Osteoblast (primary cell): ENCODE measurements at places on chromosomes 6 and 20. TPM values are rescaled to one million over a fixed set of nuclear protein-coding genes. Genes with fewer than 3 reads are reported as not detected.

Gene HEBP2
- total RNA-seq, result 35.1 and 35.8 TPM in 2 replicates

- no peaks in the 10 kb centered on the region for H3K27me3 ChIP-seq
- H3K4me3 ChIP-seq, result no peak overlapping the region
- no peak for DNase-seq
- no peak overlapping the region for H3K27ac ChIP-seq
- H3K4me1 ChIP-seq, result peaks cover 22% of the 10 kb centered on the region
Observed at GRCh38 chr6:133986942-133987341, 33.9 kb downstream of the TBPL1 start.

GRCh38 chr20:50427719-50428083, 82.5 kb upstream of the PTPN1 start:
- peaks cover 15% of the 10 kb centered on the region for H3K4me1 ChIP-seq
- no peaks in the 10 kb centered on the region for H3K36me3 ChIP-seq
- H3K27ac ChIP-seq, result no peak overlapping the region
- H3K4me3 ChIP-seq, result no peak overlapping the region
- DNase-seq, result no peak
- H3K27me3 ChIP-seq, result no peaks in the 10 kb centered on the region

GRCh38 chr6:41996997-41997396, 53.3 kb upstream of the TAF8 start:
- no peak overlapping the region for H3K4me3 ChIP-seq
- no peaks in the 10 kb centered on the region for H3K4me1 ChIP-seq
- peak; percentile 22 for DNase-seq
- H3K27ac ChIP-seq, result no peak overlapping the region
- no peaks in the 10 kb centered on the region for H3K36me3 ChIP-seq
- no peaks in the 10 kb centered on the region for H3K27me3 ChIP-seq

GRCh38 chr6:42915732-42916131, at the start of gene PTCRA:
PTCRA (plus strand) TSS chr6:42916053; CDS start chr6:42916070, 17 bp downstream.
- H3K4me3 ChIP-seq, result no peak within 1 kb of the TSS
- DNase-seq, result peak; percentile 72
- H3K4me1 ChIP-seq, result peaks cover 10% of the 10 kb centered on the region
- H3K36me3 ChIP-seq, result no peaks in the 10 kb centered on the region

DNA sequence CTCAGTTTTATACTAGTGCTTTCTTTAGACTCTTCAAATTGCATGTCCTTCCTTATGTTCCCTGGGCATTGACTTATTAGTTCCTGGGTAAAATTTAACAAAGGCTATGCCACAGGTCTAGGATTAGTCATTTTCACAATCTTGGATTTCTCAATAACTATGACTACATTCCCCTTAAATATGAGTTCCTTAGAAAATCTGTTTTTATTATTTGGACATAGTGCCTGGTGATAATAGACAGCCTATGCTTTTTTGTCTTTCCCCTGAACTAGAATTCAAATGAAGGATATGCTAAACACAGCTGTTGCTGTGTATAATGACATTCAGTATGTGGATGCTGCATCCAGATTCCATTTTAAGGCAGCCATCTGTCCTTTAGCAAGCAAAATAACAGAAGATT, 1252.8 kb upstream of the GJE1 start:
- no peak overlapping the region for H3K4me3 ChIP-seq
- peak overlapping the region; percentile 7 for H3K27ac ChIP-seq
- no peaks in the 10 kb centered on the region for H3K27me3 ChIP-seq
- peaks cover 10% of the 10 kb centered on the region for H3K4me1 ChIP-seq

- H3K27me3 ChIP-seq, result no peaks in the 10 kb centered on the region
- DNase-seq, result peak; percentile 81
- H3K36me3 ChIP-seq, result no peaks in the 10 kb centered on the region
- no peak overlapping the region for H3K4me3 ChIP-seq
Observed at GRCh38 chr6:22079783-22080182, 217.1 kb downstream of the PRL start.
